GM06990 (cell line): ENCODE measurements at places on chromosomes 7 and 10.

- DNase-seq: no peak
Observed at GRCh38 chr10:31618541-31619291, 299.7 kb downstream of the ZEB1 start.

DNA sequence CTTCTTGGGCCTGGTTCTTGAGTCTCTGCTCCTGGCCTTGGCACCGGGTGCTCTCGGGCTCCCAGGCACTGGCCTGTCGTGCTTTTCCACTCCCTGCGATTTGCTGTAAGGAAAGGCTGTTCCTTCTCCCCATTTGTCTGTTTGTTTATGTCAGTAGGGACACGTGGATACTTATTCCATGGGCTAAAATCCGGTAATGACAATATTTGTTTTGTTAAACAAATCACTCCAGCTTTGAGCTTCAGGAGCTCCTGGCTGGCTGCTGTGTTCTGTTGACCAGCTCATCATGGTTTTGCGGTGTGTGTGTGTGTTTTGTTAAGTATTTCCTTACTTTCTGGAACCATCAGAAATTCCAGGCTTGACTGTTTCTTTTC lies 17.5 kb upstream of the JAKMIP3 start:
- DNase-seq: no peak

DNA sequence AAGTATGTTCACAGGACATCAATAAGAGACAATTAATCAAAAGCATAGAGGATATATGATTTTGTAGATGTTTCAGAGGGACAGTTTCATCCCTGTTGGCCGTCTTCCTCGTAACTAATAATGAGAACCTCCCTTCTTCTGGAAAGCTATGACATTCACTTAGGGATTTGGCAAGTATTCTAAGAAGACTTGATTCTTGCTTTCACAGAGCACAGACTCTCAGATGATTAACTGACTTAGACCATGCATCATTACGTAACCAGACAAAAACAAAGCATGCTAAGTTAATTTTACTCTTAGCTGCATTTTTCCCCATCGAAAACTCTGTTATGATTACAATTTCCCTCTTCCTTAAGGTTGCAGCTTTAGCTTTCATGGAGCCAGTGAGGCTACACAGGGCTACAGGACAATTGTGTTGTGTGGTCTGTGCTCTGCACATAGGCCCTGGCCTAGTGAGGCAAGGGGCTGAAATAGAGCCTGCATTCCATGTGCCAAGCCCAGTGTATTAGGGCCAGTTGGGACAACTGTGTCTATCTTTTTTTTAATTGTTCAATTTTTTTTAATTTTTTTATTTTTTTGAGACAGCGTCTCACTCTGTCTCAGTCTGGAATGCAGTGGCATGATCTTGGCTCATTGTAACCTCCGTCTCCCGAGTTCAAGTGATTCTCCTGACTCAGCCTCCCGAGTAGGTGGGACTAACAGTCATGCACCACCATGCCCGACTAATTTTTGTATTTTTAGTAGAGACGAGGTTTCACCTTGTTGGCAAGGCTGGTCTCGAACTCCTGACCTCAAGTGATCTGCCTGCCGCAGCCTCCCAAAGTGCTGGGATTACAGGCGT lies 105.3 kb downstream of the PLXDC2 start:
- no peak for DNase-seq

DNA sequence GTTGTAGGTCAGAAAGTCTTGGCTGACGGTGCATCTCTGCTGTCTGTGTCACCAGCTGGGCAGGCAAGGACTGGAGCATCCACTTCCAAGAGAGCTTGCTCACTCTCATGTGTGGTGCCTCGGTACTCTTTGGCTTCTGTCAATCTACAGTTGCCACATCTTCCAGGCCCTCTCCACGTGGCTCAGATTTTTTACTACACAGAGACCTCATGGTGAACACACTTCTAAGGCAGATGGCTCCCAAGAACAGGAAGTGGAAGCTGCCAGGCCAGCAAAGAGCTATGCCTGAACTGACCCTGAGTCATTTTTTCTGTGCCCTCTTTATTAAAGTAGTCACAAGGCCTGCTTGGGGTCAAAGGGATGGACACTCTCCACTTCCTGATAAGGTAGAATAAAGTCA lies 351.5 kb upstream of the AUTS2 start:
- no peak for DNase-seq
